Amniotic stem cell (primary cell): ENCODE measurements at places on chromosomes 3 and 15.

- DNase-seq, result no peak
Measured at GRCh38 chr3:46908986-46909534, 31.5 kb downstream of the PTH1R start.

DNA sequence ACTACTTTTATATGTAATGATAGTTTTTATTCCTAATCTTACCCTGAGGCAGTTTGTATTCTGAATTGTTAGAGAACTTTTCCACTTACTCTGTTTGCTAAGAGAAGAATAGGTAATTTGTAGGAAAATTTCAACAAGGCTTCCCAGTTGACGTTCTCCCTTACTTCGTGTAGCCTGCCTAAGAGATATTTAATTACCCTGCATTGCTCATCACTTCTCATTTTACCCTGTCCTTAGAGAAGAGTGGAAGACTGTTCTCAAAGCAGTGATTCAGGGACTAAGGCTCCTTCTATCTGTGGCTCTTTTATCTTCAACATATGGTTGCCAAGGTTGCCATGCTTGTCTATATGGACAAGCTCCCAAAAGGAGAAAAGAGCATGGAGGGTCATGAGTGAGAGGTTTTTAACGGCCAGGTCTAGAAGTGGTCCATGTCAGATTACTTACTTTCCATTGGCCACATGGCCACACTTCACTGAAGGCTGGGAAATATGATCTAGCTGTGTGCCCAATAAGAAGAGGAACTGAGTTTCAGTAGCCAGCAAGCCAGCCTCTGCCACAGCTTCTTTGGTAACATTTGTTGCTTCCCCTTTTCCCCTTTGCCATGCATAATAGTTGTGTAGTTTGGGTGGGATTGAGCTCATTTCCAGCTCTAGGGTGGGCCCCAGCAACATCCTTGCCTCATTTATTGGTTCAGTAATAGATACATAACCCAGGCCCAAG is 22.1 kb downstream of the PDE8A start:
- DNase-seq, result no peak

DNA sequence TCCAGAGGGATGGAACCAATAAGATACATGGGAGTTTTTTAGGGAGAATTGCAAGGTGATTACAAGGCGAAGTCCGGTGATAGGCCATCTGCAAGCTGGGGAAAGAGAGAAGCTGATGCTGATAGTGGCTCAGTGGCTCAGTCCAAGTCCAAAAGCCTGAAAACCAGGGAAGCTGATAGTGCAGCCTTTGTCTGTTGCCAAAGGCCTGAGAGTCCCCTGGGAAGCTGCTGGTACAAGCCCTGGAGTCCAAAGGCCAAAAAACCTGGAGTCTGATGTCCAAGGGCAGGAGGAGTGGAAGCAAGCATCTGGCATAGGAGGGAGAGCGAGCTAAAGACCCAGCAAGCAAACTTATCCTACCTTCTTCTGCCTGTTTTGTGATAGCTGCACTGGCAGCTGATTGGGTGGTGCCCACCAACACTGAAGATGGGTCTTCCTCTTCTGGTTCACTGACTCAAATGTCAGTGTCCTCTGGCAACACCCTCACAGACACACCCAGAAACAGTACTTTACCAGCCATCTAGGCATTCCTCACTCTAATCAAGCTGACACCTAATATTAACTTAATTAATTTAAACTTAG is 16.7 kb downstream of the TFG start:
- no peak for DNase-seq

- no peak for DNase-seq
Measured at GRCh38 chr15:28979208-28979841, 93.6 kb downstream of the APBA2 start.

- DNase-seq, result no peak
Measured at GRCh38 chr3:197494366-197495058, 61.3 kb downstream of the BDH1 start.

- DNase-seq, result no peak
Measured at GRCh38 chr15:77563623-77564156, 69.0 kb downstream of the LINGO1 start.

DNA sequence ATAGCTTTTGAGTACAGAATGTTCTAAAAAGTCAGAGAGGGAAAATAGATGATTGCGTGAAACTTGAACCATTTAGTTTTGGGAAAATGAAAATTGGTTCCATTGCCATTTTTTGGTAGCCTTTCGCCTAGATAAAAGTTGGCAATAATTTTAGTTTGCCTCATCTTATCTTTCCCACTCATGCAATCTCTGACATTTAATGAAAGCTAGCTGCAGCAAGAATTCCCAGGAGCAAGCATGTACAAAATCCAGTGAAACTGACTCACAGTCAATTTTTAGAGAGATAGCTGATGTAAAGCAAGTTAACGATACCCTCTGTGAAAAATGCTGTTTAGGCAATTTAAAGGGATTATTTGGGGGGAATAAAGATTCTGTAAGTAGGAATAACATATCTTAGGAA is 797.4 kb downstream of the GRM7 start:
- no peak for DNase-seq

DNA sequence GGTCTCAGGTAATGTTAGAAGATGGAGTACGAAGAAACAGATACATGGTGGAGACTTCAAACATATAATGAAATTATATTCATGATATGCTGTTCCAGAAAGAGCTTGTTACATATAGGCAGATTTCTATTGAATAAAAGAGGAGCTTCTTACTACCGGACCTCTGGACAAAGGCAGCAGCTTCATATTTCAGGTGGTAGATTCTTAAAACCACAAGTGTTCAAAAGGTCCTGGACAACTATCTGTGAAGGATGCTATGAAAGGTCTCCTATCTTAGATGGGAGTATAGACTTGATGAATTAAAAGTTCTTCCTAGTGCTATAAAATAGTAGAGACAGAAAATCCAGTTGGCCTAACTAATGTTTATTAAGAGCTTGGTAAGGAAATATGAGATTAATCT is 43.2 kb downstream of the MYLK start:
- no peak for DNase-seq

DNA sequence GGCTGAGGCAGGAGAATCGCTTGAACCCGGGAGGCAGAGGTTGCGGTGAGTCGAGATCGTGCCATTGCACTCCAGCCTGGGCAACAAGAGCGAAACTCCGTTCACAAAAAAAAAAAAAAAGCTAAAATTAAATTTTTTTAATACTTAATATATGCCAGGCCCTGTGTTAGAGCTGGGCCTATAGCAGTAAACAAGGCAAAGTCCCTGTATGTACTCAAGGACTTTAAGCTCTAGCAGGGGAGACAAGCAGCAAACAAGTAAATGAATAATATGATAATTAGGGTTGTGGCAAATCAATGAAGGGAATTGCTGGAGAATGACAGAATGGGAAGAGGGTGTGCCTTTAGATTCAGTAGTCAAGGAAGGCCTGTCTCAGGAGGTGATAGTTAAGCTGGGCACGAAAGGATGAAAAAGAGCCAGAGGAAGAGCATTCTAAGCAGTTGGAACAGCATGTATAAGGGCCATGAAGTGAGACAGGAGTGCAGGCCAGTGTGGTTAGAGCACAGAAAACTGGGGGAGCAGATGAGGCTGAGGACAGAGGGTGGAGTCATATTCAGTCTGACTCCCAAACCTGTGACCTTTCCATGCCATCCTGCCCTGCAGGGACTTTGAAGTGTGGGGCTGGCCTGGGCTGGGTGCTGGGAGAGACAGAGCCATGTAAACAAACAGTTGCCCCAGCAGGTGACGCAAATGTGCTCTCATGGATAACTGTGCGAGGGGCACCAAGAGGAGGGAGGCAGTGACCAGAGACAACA is 6.6 kb upstream of the RAF1 start:
- DNase-seq, result no peak

DNA sequence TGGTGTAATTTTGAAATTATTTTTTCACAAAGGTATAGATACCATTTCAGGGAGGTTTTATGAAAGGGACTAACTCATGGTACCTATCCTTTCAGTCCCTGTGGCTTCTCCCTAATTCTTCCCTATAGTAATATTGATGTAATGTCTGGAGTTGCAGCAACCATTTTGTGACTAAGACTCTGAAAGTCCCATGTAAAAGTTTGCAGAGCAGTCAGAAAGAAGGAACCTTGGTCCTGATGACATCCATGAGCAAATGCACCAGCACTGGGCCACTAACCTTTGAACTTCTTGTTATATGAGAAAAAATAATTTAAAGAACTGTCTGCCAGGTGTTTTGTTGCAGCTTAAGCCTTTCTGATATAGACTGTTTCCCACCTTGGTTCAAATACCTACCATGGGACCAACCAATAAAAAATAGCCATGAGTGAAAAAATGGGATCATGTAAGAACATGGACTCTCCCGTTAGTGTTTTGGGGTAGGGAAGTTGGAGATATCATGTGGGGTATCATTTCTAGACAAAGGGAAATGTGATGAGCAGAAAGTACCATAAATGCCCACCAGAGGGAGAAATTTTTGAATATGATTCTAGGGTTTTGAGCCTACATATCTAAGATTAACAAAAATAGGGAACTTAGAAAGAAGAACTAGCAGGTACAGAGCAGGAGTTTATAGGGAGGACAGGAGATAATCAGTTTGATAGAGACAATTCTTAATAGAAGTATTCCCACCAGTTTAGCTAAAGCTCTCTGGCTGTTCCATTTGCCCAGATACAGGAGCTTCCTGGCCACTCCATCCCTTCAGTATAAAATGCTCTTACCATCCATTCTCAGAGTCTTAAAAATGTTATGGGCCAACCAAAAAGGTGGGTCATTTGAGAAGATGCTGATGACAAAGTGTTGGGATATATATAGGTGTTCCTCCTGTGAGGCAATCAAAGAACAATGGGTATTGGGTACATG is 3.4 kb upstream of the CPOX start:
- DNase-seq, result peak; percentile 21

GRCh38 chr3:96959901-96960641 is 145.7 kb downstream of the EPHA6 start:
- peak; percentile 34 for DNase-seq

GRCh38 chr3:16864610-16865313 is 20.0 kb upstream of the PLCL2 start:
- no peak for DNase-seq

- no peak for DNase-seq
Measured at GRCh38 chr15:73678498-73678897, 5.7 kb upstream of the CD276 start.

DNA sequence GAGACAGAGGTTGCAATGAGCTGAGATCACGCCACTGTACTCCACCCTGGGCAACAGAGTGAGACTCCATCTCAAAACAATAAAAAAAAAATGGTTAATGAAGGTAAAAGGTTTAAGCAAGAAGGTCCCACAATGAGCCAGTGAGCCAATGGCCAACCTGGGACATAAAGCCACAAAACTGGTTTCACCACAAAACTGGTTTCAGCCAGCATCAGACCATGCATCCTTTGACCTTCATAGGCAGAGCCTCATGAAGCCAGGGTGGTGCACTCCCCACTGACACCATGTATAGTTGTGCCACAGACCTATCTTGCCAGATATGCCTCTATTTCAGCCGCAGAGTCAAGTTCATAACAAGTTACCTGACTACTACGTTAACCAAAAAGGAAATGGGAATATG is 41.9 kb downstream of the SCAP start:
- DNase-seq, result no peak

GRCh38 chr3:30576946-30577345 is 29.5 kb upstream of the TGFBR2 start:
- no peak for DNase-seq

GRCh38 chr3:138642226-138642926 is 33.8 kb downstream of the FAIM start:
- no peak for DNase-seq

DNA sequence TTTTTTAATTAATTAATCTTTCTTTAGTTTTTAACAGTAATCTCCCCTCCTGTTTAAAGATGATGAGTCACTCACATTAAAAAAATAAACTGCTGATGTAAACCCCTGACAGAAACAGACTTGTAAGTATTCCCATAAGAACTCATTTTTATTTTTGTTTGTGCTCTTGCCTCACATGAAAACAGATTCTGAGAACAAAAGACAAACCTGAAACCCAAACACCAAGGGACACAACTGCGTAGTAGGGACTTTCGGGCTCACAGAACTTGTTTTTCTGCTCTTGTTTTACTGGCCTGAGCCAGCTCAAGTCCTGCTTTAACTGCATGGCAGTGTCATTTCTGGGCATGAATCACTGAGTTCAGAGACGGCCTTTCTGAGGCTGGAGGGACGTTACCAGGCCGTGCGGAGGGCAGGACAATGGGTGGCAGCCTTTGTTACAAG is 600.8 kb downstream of the FOXP1 start:
- DNase-seq, result peak; percentile 47

GRCh38 chr15:72793766-72794660 is 10.5 kb upstream of the ADPGK start:
- no peak for DNase-seq

DNA sequence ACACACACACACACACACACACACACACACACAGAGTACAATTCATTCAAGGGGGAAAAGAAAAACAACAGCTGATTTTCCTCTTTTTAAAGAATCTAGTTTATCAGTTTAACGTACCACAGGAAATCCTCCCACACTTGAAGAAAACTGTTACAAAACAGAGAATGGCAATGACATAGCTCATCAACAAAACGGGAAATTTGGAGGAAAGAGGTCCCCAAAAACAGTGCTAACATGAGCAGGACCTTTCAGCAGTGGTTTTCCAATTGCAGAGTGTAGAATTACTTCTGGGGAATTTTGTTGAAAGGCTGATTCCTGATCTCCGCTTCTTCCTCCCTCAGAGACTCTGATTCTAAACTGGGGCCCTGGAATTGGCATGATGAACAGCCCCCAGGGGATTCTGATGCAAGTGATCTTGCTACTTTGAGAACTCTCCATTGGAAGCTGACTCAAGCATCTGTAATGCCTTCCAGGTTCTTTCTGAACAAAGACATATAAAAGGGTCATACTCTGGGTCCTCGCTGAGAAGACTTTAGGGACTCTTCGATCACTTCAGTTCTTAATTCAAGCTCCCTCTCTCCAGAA is 442.6 kb upstream of the PROK2 start:
- DNase-seq, result no peak

DNA sequence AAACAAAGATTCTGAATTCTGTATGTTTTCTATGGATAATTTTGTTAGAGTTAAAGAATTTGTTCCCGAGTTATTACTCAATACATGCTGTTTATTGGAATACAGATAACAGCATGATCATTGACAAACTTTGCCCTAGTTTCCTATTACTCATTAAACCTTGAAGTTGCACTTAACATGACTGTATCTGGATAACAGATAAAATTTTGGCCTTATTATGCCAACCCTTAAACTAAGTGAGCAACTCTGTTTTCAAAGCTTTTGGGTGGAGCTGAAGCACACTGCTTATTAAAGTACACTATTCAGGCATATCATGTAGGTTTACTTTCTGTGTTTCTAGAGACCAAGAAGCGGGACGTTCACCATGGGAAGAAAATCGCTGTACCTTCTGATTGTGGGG is at the start of gene AADAC:
Gene AADAC (plus strand): TSS at position 318 of the 400 bp plus-strand sequence. CDS start 47 bp downstream, at position 365.
- no peak for DNase-seq

DNA sequence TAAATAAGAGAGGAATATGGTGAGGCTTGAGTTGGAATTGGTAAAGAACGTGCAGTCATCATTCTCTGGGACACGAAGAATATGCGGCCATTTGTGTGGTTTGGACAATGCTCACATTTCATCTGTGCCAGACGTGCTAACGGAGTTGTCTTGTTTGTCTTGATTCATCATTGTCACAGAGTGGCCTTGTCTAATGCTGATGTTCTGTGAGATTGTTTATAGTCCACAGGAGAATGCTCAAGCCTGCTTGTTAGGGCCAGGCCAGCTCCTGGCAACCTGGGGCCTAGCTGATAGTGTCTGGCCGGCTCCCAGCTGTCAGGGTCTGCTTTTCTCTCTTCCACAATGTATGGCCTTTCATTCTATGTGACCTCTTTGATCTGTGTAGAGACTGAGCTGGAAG is 384.7 kb downstream of the EDEM1 start:
- no peak for DNase-seq
